Left cardiac atrium (tissue), 4 donors: ENCODE measurements at places on chromosomes 16 and 17. TPM values are rescaled to one million over a fixed set of nuclear protein-coding genes. Genes with fewer than 3 reads are reported as not detected.

DNA sequence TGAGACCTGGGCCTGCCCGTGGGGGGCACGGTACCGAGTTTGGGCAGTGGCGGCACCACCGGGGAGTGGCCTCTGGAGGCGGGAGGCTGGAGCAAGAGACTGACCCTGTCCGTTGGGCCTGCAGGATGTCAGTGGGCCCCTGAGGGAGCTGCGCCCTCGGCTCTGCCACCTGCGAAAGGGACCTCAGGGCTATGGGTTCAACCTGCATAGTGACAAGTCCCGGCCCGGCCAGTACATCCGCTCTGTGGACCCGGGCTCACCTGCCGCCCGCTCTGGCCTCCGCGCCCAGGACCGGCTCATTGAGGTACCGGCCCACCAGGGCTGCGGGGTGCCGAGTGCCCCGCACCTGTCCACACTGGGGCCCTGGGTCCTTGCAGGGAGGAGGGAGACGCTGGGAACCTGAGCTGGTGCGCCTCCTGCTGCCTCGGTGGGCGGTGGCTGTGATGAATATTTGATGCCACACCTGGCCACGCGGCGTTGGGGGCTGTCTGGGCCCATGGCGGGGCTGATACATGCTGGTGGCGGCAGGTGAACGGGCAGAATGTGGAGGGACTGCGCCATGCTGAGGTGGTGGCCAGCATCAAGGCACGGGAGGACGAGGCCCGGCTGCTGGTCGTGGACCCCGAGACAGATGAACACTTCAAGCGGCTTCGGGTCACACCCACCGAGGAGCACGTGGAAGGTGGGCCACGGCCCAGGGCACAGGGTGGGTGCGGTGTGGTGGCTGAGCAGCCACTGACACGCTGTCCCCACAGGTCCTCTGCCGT, 9.7 kb downstream of the NHERF2 start:
- peak; percentile 22 for DNase-seq

GRCh38 chr17:77212081-77212832, 71.5 kb downstream of the SEC14L1 start:
- DNase-seq = no peak

DNA sequence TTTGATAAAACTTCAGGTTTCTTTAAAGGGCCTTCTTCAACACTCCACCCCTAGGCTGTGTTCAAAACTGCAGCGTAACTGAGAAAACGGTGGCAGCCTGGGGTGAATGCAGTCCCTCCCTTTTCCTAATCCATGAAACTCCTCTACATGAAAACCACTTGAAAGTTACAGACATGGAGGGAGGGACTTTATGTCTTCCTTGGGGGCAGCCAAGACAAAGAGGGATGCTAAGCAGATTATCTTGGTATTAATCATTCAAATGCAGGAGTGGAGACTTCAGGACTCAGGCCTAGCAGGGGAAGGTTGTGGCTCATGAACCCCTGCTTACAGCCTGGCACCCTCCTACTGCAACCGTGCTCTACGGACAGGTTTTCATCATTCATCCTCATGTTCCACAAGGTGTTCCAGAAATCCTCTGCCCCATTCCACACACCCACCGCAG, 46.8 kb downstream of the RNF112 start:
- no peak for DNase-seq

The LDHD gene
- total RNA-seq = 28.5 TPM

GRCh38 chr17:9643611-9644010, 1.7 kb upstream of the USP43 start:
- no peak for DNase-seq
